AG08396 (cell line): ENCODE measurements at places on chromosomes 5 and 9.

GRCh38 chr9:83701286-83701685, 6.5 kb downstream of the UBQLN1 start:
- no peak for DNase-seq

- no peak for DNase-seq
Observed at GRCh38 chr5:174827558-174827957, 103.2 kb downstream of the MSX2 start.

DNA sequence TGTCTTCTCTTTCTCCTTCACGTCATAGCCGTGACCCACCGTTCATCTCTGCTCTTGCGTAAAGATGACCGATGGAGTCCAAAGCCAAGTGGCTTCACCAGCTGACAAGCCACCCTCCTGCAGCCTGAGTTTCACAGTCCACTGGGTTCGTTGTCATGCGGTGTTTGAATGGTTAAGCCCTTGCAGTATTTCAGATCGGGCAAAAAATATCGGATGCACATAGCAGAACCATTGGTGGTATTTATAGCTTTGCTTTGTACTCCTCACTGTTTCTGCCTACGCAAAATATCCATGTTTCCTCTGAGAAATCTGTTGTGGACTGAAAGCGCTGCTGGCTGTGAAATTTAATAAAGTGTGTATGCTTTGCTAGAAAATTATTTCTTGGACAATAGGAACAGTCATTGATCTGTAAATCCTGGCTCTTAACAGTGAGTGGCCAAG, 34.5 kb upstream of the NCS1 start:
- DNase-seq, result no peak

DNA sequence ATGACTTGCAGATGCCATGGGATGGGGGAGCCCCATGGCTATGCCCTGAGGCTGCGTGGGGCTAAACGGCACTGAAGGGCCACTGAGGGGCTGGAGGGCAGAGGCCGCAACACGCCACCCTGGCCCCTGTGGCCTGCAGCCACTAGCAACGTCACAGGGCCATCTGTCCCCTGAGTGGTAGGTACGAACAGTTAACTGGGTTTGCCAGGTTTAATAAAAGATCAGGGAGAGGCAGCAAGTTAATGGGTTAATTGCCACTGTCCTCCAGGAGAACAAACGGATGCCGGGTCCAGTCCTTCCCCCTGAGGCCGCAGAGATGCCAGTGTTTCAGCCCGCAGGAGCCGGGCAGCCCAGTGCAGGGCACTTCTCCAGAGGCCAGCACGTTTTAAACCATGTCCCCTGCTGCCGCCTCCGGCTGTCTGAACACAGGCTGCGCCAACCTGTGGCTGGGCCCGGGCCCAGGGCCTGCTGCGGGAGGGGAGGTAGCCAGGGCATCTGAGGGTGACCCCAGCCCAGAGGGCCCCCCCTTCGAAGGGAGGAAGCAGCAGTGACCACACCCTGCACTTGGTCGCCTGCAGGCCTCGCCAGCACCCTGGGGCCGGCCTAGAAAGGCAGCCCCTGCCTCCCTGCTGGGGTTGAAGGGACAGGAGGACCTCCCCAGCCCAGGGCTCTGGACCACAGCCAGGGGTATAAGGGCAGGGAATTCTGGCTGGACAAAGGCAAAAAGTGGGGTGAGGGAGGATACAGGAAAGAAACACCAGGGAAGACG, 227.3 kb downstream of the FANCC start:
- DNase-seq, result no peak

GRCh38 chr5:132472431-132472830, 18.1 kb downstream of the IRF1 start:
- no peak for DNase-seq

- DNase-seq, result no peak
Observed at GRCh38 chr9:87479801-87480201, 17.9 kb upstream of the DAPK1 start.

DNA sequence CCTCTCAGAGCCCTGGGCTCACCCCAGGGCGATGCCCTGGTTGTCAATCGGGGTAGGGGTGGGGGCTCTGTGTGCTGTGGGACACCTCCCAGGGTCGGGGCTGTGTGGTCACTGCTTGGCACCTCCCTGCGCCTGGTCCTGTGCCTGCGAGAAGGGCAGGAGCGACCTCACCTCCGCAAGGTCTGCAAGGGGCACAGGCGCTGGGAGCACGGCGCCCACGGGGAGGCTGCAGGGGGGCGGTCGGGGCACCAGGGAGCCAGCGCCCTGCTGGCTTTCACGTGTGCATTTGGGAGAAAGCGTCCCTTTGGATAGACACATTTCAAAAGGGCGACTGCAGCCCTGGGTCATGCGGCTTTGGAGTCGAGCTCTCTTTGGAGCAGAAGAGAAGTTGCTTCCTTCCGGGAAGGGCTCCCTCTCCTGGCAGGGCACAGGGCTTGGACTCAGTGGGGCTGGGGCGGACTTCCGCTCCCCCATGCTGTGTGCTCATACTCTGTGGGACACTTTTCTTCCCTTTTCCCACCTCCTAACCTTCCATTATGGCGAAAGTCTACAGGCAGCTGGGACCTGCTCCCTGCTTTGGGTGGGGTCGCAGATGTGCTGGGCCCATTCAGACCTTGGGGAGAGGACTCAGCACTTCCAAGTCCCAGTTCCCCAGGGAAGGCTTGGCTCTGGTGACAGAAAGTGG, 52.9 kb upstream of the SLC28A3 start:
- no peak for DNase-seq

DNA sequence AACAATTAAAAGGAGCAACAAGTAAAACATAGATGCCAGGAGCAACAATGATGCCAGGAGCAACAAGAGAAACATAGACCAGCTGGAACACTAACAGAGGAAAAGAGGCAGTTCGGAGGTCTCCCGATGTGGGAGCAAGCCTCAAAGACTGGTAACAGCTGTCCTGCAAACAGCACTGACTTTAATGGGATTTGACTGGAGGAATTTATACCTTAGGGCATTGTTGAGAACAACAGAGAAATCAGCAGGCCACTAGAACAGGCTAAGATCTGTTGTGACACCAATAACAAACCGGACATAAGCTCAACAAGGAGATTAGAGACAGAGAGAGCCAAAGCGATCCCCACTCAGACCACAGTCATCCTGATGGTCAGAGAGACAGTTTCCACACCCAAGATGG, 11.8 kb upstream of the SYK start:
- no peak for DNase-seq

DNA sequence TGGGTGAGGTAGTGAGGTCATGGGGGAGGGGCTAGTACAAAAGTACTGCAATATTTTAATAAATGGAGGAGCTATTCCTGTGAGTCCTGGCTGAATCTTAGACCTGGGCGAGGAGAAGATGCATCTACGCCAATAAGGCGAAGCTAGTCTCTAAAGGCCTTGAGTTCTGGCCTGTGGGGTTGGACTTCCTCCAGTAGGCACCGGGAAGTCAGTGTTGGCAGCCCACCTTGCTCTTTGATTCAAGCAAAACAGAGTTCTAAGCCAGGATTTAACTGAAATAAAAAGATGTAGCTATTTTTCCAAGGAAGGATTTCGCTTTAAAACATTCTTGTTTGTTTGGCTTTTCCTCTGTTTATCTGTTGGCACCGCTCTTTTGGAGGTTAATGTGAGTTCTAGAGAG, 244.6 kb downstream of the KIF4B start:
- no peak for DNase-seq

DNA sequence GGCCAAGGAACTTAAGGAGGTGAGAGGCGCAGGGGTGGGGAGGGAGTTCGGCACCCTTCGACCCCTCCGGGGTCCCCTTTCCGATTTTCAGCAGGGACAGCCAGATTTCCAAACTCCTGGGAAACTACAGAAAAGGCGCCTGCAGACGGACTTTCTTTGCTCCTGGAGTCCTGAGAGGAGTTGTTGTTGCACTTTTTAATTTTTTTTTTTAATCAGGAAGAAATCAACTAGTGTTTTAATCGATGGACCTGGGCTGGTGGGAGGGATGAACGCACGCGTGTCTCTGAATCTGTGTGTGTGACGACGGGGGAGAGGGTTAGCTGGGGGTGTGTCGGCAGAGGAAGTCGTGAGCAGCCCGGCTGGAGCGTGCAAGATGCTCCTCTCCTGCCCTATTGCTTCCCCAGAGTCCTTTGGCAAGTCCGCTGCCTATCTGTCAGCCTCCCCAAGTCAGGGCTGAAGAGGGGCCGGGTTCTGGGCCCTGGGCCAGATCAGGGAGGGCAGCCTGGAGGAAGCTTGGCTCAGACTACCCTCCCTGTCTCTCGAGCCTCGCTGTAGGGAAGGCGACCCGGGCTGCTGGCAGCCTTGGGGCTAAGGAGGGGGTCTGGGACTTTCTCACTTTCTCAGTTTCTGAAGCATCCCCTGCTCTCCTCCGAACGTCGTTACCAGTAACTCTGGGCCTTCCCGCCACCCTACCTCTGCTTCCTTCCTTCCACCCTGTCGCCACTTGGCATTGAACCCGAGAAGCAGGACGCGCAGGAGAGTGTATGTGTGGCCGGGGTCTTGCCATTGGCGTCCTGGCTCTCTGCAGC, 731 bp downstream of the PRR16 start:
- peak; percentile 70 for DNase-seq

DNA sequence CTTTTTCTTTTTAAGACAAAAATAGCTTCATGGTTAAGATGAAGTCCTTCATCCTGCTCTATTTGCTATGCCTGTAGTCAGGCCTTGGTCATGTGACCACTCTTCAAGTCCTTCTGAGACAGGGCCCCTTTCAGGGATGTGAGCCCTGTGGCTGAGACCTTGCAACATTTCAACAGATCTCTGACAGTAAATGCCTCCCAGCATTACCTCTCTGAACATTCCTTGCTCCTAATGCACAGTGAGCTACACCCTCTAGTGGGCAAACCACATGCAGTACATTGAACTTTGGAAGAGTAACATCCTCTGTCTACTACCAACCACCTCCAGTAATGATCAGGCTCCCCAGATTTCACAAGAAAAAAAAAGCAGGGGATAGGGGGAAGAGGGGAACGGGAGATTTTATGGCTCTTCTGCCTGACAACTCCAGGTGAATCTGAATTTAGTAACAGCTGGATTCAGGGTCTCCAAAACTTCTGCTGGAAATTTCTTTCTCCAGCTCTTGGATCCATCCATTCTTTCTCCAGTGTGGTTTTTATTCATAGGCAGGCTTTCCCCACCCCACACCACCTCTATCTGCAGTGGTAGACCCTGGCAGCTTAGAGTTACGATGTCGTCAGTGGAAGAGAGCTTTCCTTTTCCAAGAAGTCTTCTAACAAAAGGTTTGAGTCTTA, 8.9 kb upstream of the FBXO38 start:
- peak; percentile 65 for DNase-seq

DNA sequence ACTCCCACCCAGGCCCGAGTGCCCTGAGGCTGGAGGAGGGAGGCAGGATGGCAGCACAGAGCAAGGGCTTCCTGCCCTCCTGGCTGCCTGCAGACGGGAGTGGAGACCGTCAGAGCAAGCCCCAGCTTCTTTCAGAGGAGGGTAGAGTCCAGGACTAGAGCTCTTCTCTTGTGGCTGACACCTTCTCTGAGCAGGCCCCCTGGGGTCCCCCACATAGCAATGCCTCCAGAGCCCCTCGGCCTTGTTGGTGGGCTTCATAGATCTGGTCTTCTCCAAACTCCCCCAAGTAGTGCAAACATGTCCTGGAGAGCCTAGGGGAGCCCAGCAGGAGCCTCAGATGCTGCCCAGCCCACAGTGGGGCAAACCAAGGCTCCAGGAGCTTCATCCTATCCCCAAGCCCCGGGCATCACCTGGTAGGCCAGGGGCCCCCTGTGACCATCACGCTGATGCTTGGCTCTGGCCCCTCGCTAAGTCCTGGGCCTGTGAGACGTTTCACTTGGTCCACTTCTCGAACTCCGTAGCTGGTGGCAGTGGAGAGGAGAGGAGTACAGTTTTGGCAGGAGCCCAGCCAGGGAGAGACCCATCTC, 2.0 kb downstream of the MZB1 start:
- DNase-seq, result no peak

DNA sequence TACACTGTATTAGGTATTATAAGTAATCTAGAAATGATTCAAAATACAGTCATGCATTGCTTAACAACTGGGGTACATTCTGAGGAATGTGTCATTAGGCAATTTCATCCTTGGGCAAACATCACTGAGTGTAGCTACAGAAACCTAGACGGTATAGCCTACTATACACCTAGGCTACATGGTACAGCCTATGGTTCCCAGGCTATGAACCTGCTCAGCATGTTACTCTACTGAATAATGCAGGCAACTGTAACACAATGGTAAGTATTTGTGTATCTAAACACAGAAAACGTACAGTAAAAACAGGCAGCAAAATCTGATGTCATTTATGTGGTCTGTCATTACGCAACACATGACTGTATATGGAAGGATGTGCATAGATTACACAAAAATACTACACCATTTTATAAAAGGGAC, 96.8 kb downstream of the RAPGEF6 start:
- peak; percentile 6 for DNase-seq

DNA sequence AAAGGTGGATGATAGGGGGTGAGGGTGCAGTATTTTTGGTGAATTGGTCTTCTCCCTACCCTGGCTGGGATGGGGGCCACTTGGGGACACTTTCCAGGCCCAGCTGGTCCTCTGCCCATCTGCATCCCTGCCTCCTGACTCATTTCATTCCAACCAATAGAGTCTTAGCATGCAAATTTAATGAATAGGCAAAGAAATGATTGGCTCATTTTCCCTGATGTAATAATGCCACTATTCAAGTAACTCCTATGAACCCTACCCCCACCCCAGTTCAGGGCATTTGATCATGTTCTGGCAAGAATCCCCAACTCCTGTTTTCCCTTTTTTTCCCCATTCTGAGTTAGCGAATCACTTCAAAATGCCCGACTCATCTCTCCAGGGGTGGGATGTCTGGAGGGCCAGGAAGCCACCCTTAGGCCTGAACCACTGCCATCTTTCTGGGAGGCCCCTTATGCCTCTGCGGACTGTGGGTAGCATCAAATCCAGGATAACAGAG, 56.7 kb downstream of the PCDH1 start:
- peak; percentile 86 for DNase-seq

DNA sequence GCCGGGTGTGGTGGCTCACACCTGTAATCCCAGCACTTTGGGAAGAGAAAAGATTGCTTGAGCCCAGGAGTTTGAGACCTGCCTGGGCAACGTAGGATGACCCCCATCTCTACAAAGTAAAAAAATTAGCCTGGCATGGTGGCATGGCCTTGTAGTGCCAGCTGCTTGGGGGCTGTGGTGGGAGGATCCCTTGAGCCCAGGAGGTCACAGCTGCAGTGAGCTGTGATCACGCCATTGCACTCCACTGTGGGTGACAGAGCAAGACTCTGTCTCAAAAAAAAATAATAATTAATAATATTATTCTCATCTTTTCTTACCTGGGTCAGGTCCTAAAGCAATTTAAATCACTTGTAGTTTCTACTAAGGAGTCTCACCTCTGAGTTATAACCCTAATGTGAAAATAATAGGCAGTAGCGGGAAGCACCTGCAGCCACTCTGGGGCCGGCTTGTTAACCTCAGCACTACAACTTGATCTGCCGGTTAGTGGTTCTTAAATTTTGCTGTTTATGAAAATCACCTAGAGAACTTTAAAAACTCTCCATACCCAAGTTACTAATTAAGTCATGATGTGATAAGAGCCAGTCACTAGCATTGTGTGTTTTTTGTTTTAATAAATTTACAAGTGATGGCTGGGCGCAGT, 29.4 kb upstream of the PCAT7 start:
- DNase-seq, result no peak

DNA sequence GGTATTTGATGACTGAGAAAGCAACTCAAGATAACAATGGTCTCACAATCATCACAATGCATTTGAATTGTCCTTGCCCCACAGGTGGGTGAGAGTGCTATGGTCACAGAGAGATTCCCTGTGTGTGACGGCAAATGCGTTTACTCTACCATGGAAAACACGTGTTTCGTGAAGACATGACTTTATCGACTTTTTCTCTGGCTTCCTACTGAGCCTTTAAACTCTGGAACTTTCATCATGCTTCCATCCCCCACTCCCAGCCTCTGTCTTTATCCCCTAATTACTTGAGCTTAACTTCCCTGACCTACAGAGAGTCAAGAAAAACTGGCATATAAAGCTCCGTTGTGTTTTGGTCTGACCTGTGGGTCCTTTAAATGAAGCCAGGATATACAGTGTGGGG, 414.1 kb upstream of the CLINT1 start:
- no peak for DNase-seq
